ENCODE measurements at places on chromosomes 7 and 10. TPM values are rescaled to one million over a fixed set of nuclear protein-coding genes. Genes with fewer than 3 reads are reported as not detected.

PNLIP gene
- not detected for total RNA-seq

- DNase-seq: no peak
Observed at GRCh38 chr7:38017320-38017719, 96.9 kb downstream of the EPDR1 start.

GRCh38 chr7:34675749-34676374 lies 17.8 kb downstream of the NPSR1 start:
- no peak for DNase-seq

DNA sequence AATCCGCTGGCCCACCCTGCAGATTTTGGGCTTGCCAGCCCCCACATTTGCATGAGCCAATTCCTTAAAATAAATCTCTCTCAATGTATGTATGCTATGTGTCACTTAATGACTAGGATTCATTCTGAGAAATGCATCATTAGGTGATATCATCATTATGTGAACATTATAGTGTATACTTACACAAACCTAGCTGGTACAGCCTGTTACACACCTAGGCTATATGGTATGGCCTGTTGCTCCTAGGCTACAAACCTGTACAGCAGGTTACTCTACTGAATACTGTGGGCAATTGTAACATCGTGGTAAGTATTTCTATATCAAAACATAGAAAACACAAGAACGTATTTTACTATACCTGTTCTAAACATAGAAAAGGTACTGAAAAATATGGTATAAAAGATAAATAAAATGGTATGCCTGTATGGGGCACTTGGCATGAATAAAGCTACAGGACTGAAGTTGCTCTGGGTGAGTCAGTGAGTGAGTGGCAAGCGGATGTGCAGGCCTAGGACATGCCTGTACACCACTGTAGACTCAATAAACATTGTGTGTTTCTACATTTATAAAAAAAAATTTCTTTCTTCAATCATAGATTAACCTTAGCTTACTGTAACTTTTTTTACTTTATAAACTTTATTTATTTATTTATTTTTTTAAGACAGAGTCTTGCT lies 135.9 kb downstream of the ABCA13 start:
- no peak for DNase-seq

DNA sequence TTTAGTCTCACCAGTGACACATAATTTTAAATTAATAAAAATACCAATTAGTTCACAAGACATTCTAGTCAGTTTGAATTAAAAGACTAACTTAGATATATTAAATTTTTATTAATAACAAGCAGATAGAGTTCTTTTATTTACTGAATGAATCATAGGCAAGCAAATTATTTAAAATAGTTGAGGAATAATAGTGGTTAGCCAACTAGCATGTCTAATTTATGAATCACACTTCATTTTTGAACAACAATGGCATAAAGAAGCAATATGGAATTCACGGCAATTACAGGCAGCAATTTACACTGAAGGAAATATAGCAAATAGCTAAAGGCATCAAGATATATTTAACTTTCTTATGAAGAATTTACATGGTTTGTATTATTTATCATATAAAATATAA lies 187.0 kb upstream of the SLC26A5 start:
- DNase-seq: no peak

DNA sequence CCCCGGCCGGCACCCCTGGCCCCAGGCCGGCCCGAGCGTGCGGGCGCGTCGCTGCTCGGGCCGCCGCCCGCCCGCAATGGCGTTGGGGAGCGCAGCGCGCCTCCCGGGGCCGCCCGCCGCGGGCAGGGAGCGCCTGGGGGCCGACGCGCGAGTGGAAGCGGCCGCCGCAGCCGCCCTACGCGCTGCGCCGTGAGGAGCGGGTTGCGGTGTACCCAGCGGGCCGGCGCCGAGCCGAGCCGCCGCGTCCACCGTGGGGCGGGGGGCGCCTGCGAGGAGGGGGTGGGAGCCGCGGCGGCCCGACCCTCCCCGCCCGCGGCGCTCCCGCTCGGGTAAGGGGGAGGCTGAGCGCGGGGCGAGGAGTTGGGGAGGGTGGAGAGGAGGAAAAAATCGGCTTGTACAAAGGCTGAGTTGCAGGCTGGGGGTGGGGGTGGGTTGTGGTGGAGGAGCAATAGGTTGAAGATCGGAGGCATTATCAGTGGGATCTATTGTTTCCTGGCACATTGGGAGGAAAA lies 473 bp downstream of the PPP1R9A start:
- no peak for DNase-seq

All from epithelial cell of proximal tubule (primary cell).